ENCODE measurements at places on chromosomes 5 and 9.

- DNase-seq = no peak
These were observed 360.6 kb downstream of the ARRDC3 start for GRCh38 chr5:91022518-91022917.

- DNase-seq = no peak
These were observed 52.0 kb downstream of the SLC44A1 start for GRCh38 chr9:105296445-105296844.

DNA sequence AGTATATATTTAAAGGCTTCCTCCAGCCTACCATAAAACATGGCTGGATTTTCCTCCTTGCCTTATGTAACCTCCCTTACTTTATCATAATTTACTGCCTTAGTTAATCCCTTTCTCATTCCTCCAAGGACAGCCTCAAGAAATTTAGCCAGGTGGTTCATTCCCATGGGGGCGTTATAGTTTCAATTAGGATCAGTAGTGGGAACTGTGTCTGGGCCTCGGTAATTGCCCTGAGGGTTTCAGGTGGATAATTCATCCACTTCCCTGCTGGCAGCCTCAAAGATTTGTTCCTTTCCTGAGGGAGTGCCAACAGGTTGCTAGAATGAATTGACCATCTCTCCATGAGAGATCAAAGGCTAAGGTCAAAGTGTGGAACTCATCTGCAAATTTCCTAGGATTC lies 4.3 kb upstream of the GM2A start:
- DNase-seq = no peak

DNA sequence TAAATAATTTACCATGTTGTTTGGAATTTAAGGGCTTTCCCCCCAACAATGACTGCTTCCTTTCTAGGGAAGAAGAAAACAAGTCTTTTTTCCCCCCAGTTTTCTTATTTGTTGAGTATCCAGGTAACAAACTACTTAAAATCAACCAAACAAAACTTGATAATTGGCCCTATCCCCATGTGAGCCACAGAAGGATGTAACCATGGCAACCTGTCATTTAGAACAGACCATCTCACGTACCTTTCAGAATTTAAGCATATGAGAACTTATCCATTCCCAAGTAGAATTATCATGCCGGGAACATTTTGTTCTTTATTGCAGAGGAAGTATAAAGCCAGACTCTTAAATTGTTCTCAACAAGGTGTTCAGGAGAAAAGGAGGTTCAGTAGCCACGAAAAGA lies 392.3 kb downstream of the CETN3 start:
- no peak for DNase-seq

GRCh38 chr5:170219615-170220014 lies 13.2 kb upstream of the C5orf58 start:
- no peak for DNase-seq

DNA sequence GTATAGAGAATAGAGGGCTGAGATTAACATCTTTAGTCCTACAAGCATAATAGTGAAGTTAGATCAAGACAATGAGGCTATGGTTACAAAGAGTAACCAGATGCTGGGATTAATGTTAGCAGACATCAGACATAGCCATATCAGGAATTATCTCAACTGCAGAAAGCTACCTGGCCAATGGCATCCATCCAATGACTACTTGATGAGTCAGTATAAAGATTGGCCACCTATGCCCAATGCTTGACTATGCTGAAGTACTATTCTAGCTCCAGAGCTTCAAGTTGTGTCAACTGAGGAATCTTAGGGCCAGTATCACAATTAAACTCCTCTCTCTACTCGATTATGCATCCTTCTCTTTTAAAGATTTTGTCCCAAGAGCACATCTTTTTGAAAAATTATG lies 541.4 kb downstream of the PRELID2 start:
- no peak for DNase-seq

GRCh38 chr5:8726383-8727036 lies 819.4 kb downstream of the SEMA5A start:
- no peak for DNase-seq

DNA sequence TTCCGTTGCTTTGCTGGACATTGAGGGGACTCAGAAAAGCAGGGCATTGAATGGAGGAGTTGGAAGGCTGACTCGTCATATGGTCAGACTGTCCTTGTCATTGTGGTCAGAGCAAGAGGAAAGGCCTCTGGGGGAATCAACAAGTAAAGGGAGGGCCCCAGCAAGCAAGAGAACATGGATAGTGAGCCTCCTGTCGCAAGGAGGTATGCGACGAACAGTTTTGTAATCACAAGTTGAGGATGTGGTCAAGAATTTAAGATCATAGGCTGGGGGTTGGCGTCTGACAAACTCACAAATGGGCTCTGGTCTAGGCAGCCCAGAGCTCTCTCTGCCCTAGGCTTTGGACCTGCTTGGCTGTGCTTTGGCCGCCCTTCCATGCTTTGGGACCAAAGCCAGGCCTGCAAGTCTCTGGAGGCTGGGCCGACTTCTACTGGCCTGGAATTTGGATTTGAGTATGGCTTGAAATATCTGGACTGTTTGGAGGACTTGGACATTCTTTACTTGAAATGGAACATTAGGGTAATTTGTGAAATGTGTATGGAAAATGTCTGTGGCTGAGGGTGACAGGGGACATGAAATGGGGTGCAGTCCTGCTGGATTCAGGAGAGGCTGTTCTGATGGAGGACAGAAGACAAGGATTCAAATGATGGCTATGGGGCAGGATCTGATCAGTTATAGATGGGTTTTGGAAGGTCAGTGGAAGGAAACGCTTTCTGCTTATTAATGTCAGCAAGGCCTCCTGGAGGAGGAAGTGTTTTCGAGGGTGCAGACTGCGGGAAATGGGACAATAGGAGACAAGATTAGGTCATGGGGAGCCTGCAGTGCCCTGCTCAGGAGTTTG lies 19.2 kb upstream of the NDST1 start:
- no peak for DNase-seq

- no peak for DNase-seq
These were observed 5.0 kb upstream of the SLC34A1 start for GRCh38 chr5:177378884-177379883.

- no peak for DNase-seq
These were observed 1.5 kb downstream of the NFIL3 start for GRCh38 chr9:91421971-91422757.

- DNase-seq = no peak
These were observed 212.4 kb downstream of the LRRC70 start for GRCh38 chr5:62791059-62791458.

GRCh38 chr9:35661756-35662350 lies 3.1 kb downstream of the ARHGEF39 start:
- no peak for DNase-seq

DNA sequence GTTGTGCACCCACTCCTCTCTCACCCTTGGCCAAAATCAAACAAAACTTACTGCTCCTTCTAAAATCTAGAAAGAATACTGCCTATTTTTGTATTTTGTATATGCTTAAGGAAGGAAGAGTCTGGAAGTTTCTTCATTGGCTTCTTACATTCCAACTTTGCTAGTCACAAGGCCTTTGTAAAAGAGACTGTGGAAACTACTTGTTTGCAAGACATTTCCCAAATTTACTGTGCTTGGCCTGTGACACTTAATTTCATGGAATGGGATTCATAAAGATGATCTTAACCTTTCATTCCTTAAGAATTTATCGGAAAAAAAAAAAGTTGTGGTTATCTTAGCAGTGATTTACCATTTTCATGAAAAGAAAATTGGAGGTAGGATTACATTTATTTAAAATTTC lies 208.9 kb downstream of the VPS13A start:
- no peak for DNase-seq

DNA sequence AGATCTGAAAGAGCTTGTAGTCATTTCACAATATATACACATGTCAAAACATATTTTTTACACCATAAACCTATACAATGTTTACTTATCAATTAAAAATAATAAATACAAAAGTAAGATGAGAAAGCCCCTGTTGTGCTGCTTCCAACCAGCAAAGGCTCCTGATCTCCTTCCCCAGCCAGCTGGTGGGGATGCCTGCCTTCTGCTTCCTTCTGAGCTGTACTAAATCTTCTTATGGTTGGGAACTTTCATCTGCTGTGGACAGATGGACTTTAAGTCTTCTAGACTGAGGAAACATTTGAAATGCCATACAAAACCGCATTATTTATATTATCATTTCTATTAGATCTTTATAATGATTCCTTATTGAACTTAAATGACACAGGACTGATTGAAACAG lies 745.3 kb upstream of the CHD1 start:
- no peak for DNase-seq

GRCh38 chr5:16135003-16135402 lies 44.6 kb downstream of the MARCHF11 start:
- DNase-seq = no peak

GRCh38 chr5:111134087-111134486 lies 41.9 kb downstream of the WDR36 start:
- DNase-seq = no peak

GRCh38 chr5:103014983-103015382 lies 105.0 kb downstream of the GIN1 start:
- no peak for DNase-seq
